Urinary bladder (tissue), 4 donors: ENCODE measurements at places on chromosomes 5 and 9.

- no peak for DNase-seq
These were observed 50.9 kb upstream of the FAM169A start for GRCh38 chr5:74916831-74917710.

GRCh38 chr9:117636681-117637080 lies 67.5 kb upstream of the TLR4 start:
- DNase-seq = no peak

GRCh38 chr9:90637626-90638025 lies 5.0 kb downstream of the DIRAS2 start:
- no peak for DNase-seq

DNA sequence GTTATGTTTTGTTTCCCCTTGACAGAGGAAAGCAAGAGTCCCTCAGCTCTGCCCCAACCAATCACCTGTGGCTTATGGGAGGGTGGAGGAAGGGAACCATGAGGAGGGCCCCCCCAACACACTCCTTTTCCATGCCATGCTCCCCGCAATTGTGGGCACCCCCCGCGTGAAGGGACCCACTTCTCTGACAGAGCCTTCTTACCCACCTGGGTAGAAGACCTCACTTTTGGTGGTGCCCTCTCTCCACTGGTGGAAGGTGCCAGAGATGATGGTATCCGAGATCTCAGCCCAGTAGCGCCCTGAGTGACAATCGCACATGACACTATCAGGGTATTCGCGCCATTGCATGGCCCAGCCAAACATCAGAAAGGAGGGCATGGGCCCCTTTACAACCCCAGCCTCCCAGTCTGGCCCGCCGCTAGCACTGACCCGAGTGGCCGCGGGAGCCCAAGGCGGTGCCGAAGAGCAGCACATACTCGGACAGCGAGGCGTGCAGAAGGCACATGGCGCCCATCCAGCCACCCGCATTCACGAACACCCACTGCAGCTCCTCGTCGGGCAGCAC lies 714 bp downstream of the SIGMAR1 start:
- DNase-seq = no peak

DNA sequence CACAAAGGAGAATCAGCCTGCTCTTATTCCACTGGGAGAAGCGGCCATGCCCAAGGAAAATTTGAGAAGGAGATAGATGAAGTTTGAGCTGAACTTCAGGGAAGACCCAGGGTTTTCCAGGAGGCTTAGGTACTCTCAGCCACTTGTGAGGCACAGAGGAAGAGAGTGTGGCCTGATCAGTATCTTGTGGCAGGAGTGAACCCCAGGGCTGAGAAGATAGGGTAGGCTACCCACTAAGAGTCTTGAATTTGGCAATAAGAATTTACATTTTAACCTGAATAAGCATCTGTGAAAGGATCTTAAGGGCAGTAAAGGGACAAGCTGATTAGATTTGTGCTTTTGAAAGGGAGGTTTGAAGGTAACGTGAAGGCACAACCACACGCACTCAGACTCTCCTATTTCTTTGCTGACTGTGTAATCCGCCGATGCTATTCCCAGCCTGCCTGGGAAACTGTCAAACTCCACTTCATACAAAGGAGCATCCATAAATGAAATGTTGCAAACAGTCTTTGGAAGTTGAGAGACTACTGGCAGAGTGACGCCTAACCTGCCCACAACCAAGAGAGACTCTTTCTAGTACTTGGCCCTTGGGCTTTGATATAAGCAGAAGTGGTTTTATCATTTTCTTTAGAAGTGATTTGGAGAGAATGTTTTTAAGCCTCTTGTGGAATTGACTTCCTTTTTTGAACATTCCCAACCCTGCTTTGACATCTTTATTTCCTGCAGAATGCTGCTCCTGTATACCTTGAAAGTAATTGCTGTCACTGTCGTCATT lies 108.2 kb upstream of the VCAN start:
- DNase-seq = no peak

DNA sequence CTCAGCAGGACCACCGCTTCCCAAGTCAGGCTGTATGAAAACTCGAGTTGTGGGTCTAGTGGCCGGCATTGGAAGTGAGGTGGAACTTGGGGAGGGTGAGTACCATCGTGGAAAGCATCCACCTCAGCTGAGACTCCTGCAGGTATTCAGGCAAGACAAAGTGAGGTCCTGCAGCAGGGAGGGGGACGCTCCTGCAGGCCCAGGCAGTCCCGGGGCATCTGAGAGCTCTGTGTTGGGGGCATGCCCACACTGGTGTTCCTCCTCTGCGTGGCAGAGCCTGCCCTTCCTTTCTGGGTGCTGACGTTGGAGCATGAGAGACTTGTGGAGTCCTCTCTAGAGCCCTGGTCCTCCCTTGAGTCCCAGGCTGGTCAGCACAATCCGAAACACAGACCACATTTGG lies 187.7 kb downstream of the CACNA1B start:
- no peak for DNase-seq

- no peak for DNase-seq
These were observed 820.1 kb downstream of the CDH12 start for GRCh38 chr5:22033066-22033465.
